Cerebellar nuclear complex (tissue), 1 donor: ENCODE measurements at places on chromosomes 2 and 18.

- no peak for DNase-seq
Observed at GRCh38 chr2:22198381-22199283, 1074.9 kb downstream of the TDRD15 start.

DNA sequence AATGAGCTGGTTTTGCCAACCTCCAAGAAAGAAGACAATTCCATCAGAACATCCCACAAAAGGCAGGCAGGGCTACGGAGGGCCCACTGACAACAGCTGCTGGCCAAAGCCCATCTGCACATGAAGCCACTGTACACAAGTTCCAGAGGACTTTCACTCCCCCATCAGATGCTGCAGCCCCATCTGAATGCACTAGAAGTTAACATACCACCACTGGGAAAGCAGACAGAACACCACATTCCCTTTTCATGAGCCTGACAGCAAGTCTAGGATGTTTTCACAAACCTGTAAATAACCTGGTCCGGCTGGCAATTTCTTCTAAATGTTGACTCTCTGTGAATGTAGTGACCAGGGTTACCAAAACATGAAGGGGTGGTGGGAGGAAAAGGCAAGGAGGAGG, 41.5 kb downstream of the CCBE1 start:
- no peak for DNase-seq

GRCh38 chr2:57806449-57806968, 240.1 kb upstream of the VRK2 start:
- DNase-seq, result no peak

DNA sequence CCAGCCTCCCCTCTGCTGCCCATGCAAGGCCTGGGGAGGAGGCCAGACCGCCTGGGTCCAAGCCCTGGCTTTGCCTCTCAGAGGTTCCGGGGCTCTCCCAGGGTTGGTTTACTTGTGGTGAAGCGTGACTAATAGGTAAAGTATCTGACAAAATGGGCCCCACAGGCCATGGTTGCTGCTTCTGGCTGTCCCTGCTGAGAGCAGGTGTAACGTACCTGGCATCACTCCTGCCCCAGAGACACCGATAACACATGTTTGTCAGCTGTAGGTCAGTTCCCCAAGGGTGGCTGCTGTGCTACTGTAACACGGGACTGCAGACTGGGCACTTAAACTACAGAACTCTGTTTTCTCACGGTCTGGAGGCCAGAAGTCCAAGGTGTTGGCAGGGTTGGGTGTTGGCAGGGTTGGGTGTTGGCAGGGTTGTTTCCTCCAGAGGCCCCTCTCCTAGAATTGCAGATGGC, 34.1 kb downstream of the ODC1 start:
- DNase-seq, result no peak

DNA sequence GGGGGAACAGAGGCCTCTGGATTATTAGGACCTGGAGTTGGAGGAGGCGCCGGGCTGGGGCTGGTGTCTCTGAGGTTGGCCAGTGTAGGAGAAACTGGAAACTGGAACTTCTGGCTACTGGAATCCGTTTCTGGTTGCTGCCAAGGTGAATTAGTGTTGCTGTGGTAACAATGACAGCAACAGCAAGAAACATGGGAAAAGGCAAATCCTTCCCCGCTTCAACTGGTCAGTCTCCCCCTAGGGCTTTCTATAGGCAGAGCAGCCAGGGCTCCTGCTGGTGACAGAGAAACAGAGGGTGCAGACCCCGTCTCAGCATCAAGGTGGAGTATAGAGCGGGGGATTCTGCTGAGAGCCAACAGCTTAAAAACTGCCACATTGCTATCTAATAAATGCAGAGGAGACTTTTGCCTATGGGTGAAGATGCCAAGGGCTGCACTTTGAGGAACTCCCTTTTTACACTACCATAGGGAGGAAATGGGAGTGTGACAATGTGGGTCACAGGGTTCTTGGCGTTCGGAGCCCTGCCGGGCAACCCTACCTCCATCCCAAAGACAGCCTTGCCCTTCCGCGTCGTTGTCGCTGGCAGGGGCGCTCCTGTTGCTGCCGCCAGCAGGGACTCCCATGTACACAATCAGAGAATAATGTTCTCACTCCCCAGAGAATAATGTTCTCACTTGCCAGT, 81.4 kb upstream of the CABLES1 start:
- DNase-seq, result no peak

DNA sequence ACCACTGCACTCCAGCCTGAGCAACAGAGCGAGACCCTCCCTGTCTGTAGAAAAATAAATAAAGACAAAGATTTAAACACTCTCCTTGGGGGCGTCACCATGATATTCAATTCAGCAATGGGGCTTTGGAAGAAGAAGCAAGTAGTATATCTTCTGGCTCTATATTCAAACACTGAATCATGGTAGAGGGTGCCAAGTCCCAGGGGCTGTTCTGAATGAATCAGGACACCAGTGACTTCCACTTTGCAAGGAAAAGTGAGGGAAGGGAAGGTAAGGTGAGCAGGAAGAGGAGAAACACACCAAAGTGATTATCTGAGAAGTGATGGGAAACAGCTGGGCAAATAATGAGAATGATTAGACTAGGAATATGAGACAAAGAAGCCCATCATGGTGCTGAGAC, 80.5 kb downstream of the AAK1 start:
- DNase-seq, result no peak

GRCh38 chr18:59094569-59094968, 45.1 kb upstream of the SEC11C start:
- no peak for DNase-seq

DNA sequence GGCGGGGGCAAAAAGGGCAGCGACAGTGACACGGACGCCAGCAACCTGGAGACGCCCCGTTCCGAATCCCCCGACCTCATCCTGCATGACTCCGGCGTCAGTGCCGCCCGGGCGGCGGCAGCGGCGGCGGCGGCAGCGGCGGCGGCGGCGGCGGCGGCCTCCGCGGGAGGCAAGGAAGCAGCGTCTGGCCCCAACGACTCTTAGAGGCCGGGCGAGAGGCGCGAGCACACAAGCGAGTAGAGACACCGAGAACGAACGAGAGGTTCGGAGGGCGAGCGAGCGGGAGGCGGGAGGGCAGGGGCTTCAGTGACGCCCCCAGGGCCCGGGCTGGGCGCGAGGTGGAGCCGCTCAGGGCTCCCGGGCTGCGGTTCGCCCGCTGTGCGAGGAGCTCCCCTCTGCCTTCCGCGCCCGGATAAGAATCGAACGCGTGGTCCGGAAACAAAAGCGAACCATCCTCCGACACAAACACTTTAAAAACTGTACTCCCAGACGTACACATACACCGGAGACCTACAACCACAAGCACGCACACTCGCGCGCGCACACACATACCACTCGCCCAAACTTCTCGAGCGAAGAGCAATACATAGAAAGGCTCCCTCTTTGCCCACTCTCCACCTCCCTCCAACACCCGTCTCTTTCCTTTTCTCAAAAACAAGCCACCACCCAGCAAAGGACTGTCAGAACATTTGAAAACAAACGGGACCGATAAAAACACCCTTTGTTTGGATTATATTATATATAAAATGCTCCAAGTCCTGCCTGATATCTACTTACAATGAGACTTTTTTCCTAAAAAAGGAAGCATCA, 2.8 kb downstream of the SP9 start:
- no peak for DNase-seq

DNA sequence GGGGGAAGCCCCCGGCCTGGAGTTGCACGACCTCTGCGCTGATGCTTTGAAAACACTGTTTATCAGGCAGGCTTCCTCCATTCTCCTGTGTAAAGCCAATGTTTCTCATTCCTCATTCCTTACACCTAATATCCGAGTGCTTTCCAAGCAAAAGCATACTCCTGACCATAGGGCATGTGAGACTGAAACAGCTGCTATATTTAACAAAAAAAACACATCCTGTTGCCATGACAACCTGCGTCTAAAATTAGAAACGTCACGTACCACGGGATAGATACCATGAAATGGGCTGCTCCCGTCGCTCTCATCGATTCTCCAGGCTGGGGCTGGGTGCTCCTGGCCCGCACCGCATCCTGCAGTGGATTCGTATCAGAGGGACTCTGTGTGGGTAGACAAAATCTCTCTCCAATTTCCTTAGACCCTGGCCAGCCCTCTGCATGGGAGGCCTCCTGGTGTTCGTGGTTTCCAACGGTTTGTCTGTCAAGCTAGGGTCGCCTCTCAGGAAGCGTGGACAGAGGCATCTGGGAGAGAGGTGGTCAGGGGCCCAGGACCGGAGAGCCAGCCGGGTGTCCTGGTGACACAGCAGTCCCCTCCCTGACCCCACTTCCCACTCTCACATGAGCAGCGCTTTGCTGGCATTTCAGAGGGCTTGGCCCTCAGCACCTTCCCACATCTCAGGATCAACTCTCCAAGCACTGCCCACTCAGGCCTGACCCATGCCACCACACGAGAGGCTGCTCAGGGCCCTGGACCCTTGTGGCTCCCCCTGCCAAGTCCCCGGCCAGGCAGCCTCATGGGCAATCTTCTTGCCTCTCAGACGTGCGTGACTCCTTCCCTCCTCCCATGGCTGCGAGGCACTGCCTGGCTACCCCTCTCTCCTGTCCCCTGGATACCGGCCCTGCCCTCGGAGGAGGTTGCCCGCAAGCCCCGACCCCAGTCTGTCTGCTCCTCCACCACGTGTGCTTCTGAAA, 268.1 kb downstream of the NDUFA10 start:
- no peak for DNase-seq

DNA sequence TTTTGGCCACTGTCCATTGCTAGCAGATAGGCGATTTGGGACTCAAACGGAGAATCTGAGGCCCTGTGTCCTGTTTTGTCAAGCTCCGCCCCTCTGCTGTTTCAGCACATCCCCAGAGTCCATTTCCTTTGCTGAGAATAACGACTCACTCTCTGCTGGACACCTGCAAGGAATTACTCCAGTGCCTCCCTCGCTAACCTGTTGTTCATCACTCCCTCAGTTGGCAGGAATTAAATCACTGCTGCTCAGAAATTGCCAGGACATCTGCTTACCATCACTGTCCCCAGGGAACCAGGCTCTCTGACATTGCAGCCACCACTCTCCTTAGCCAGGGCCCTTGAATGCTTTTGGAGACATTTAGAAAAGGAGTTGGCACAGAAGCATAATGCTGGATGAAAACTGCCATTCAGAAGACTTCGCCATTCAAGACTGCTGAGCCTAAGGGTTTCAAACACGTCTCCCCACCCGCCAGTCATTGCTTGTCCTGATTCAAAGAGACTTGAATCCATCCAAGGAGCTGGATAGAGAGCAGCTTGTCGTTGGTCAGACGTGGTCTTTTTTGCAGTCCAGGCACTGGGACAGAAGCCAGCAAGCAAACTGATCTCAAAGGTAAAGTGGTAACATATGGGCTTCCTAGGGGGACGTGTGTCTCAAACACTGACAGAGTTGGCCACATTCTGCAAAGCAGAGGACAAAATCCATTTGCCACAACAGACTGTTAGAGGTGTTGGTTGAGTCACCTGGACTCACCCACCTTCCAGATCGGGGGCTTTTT, 155.3 kb downstream of the UXS1 start:
- peak; percentile 57 for DNase-seq

- no peak for DNase-seq
Observed at GRCh38 chr2:220956429-220956828, 615.7 kb downstream of the EPHA4 start.

- DNase-seq, result no peak
Observed at GRCh38 chr2:31136000-31136399, 2.2 kb downstream of the GALNT14 start.

DNA sequence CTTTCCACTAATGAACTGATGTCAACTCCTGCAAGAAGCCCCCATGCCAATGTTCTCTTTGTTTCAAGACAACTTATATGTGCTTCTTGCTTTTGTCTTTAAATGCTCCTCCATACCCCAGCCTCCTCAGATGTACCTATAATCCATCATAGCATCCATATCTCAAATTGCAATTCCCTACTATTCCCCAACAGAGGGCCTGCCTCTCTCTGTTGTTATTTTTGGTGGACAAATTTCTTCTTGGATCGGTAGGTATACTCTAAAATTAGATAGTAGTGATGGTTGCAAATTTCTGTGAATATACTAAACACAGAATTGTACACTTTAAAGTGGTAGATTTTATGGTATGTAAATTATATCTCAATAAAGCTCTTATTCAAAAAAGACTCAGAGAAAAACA, 820.1 kb downstream of the METTL4 start:
- DNase-seq, result no peak

GRCh38 chr2:144463266-144463665, 56.7 kb downstream of the ZEB2 start:
- DNase-seq, result no peak
